ENCODE measurements at places on chromosomes 6 and 20.

GRCh38 chr6:15517600-15517999 is 145.2 kb downstream of the DTNBP1 start:
- DNase-seq: no peak

DNA sequence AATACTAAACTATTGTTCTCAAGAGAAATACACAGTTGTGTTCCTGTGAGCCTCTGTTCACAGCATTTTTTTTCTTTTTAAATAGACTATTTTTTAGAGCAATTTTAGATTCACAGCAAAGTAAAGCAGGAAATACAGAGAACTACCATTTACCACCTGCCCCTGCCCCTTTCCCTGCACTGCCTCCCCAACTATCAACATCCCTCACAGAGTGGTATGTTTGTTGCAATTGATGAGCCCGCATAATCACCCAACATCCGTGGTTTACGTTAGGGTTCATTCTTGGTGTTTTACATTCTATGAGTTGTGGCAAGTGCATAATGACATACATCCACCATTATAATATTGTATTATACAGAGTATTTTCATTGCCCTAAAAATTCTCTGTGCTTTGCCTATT is 71.6 kb upstream of the TNFAIP3 start:
- no peak for DNase-seq

GRCh38 chr6:18551228-18551627 is 164.1 kb downstream of the RNF144B start:
- DNase-seq: no peak

- no peak for DNase-seq
Measured at GRCh38 chr6:69069881-69070280, 434.8 kb downstream of the ADGRB3 start.

DNA sequence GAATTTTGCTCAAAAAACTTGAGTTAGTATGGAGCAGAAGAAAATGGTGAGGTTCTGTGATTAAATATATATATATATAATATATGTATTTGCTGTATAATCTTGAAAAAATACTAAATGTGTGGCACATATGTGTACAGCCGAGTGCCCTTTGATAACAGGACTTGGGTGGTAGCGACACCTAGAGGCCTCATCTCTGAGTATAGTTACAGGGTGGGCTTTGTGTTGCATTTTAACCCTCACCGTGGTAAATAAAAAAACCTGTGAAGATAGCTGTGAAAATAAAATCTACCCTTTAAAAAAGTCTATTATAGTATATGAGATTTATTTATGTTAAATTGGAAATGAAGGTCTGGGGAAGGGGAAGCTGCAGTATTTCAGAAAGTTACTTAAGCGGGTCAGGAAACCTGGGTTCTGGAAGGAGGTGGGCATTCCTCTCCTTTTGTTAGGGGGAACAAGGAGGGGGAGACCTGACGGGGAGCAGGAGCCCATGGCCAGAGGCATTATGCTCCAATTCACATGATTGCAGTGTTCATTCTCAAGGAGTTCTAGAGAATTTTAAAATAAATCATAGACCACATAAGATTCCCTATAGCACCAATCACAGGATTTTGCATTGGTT is 82.7 kb downstream of the SH3BGRL2 start:
- no peak for DNase-seq

- DNase-seq: no peak
Measured at GRCh38 chr6:169720207-169720855, 4.0 kb downstream of the PHF10 start.

DNA sequence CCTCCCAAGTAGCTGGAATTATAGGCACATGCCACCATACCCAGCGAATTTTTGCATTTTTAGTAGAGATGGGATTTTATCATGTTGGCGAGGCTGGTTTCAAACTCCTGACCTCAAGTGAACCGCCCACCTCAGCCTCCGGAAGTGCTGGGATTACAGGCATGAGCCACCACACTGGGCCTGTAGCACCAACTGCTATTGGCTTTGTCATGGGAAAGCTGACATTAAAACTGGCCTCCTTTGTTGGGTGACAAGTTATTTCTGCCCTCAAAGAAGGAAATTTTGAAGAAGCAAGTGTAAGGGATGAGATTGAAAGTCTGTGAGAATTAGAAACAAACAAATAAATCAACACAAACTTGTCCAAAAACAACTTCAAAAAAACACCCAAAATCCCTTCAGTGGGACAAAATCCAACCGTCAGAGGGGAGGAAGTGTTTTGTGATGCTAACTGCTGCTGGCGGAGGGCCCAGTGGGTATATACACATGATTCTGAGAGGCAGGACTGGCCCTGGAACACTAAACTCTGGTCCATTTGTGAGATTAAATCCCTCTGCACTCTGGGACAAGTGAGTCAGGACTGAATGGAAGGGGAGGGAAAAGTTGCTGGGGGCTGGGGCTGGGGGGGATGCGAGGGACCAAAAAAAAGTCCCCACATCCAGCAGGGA is 87.5 kb upstream of the NAA20 start:
- no peak for DNase-seq

DNA sequence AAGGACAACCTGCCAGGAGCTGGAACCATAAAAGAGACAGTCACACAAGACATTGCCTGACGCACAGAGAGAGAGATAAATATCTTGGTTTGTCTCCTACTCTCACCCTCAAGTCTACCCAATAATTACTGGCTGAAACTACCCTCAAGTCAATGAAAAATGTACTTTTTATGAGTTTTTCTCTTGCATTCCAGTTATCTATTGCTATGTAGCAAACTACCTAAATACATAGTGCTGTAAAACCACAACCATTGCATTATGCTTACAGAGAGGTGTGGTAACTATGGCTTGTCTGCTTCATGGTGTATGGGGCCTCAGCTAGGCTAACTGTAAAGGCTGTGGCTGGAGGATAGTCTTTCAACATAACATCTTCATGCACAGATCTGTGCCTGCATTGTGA is 247.8 kb downstream of the HAO1 start:
- DNase-seq: no peak

DNA sequence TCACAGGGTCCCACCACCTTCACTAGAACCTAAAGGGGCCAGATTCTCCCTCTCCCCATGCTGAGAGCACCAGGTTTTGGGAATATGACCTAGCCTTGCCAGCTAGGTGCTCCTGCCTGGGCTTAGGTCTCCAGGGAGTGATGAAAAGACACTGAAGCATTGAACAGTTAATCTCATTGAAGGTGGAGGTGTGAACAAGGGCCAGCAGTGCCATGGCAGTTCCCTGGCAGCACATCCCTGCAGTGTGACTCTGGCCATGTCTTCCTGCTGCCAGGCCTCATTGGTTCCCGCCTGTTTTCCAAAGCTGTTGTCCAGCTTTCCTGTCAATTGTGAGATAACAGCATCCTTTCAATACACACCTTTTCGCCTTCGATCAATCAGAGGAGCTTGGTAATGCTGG is 10.9 kb downstream of the PPIL6 start:
- DNase-seq: no peak

DNA sequence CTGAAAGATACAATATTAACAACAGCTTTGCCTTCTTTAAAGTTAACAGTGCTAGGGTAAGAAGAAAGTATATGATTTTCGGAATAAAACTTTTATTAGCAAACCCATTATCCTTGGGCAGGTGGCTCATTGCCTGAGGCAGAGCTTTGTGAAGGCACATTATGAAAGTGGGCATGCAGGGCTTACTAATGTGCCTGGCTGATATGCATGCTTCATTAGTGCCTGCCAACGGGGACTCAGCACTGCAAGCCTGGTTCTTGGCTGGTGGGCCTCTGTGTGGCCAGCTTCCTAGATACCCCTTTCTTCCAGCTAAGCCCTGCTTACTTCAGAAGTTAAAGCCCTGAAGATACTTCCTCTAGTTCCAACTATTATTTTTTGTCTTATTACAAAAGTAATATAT is 481.6 kb downstream of the ADGRB3 start:
- DNase-seq: no peak

- DNase-seq: no peak
Measured at GRCh38 chr20:34449674-34450592, 66.3 kb upstream of the DYNLRB1 start.

DNA sequence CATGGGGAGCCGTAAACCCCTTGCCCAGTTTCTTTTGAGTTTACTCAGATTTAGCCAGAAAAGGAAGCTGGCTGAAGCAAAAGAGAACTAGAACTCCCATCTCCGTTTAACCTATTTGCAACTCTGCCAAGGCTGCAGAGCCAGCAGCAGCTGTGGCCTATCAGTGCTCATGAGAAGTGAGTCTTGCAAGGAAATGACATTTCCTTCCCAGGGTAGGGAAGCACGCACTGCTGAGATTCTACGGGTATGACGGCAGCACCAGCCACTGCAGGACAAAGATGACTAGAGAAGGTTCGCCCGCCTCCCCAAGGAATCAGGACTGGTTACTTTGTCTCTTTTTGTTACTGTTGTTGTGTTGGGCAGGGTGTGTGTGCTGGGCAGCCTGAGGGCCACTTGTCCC is 47.6 kb downstream of the PPP1R3G start:
- DNase-seq: peak; percentile 37

DNA sequence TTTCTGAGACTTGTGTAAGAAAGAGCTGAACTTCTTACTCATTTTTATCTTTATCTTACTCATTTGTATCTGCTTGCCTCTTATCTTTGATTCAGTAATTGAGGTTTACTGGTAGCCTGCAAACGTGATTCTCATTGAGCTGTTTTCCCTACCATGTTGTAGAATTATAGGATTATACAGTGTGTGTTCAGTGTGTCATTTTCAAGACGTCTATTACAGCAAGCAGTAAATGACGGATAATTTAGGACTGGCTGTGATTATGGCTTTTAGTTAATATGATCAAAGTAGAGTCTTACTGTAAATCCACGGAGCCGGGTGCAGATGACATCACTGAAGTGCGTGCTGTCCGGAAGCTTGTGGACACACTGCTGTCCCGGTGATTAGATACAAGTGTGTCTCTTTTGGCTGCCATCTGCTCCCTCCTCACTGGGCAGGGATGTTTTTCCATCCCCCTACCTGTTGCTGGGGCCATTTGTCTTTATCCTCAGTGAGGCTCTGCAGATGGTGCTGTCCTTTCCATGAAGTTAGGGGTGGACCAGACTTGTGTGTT is 6.0 kb downstream of the NELFCD start:
- DNase-seq: no peak

DNA sequence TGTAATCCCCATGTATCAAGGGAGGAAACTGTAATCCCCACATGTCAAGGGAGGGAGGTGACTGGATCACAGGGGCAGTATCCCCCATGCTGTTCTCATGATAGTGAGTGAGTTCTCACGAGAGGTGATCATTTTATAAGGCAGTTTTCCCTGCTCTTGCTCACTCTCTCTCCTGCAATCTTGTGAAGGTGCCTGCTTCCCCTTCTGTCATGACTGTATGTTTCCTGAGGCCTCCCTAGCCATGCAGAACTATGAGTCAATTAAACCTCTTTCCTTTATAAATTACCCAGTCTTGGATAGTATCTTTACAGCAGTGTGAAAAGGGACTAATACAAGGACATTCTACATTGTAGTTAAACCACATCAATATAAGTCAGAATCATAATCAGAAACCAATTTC is 112.4 kb downstream of the BTBD9 start:
- DNase-seq: no peak

- DNase-seq: no peak
Measured at GRCh38 chr6:160750276-160750689, 48.2 kb downstream of the PLG start.
